ENCODE measurements at places on chromosomes 12 and 14.

DNA sequence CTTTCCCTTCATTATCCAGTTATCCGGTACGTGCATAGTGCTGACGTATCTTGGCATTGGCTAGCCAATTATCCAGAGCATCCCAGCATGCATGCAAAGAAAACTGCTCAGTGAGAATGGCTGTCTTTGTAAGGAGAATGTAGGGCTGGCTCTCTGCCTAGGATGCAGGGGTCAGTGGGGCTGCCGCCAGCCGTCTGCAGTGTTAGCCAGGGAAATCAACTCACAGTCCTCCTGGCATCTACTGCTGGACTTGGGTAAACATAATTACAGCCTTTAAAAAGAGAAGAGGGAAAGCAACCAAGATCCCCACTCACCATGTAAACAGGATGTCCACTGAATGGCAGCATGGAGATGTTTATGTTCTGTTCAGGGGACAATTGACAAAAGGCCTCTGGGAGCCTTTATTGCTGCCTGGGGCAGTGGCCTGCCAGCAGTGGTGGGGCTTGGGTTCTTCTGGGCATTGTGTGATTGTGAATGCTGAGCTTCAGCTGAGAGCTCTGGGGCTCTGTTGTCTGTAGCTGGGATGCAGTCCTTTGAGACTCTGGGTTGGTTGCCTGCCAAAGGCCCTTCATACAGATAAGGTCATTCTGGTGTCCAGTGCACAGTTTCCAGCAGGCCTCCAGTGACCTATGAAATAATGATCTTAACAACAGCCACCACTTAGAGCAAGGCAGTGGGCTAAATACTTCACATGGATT is 121.8 kb downstream of the TBC1D30 start:
- DNase-seq: no peak

DNA sequence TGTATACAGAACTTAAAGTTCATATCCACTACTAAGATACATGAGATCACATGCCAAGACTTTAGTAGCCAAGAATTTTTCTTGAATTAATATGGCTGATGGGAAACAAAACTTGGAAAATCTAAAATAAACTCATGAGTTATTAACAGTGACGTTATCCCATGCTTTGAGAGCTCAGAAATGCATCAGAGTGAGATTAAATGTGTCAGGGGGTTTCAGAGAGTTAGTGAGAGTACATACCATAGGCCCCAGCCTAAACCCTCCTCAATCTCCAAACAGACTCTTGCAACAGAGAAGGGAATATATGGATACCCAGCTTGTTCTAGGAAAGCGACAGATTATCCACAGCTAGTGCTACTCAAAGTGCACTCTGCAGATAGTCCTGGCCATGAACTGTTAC is 19.3 kb downstream of the SLC35F4 start:
- DNase-seq: no peak

GRCh38 chr12:16828891-16829290 is 222.9 kb upstream of the LMO3 start:
- no peak for DNase-seq

DNA sequence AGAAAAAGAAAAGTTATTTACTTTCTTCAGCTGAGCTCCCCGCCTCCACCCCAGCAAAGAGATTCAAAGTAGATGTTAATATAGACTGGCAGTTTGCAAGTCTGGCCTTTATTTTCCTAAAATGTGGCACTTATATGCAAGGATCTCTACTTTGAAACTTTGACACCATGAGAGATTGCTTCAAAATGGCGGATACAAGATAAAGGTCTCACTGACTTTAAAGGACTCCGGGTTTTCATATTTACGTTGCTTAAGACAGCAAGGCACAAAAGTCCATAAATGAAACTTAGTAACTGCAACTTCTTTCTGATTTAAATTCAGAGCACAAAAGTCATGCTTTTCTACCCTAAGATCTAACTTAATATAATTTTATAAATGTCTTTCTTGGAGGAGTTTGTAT is 3.5 kb downstream of the OTX2 start:
- DNase-seq: no peak

GRCh38 chr12:80100591-80100990 is 1.3 kb downstream of the OTOGL start:
- no peak for DNase-seq

- no peak for DNase-seq
These were observed 130.7 kb downstream of the OTOGL start for GRCh38 chr12:80230068-80230467.

DNA sequence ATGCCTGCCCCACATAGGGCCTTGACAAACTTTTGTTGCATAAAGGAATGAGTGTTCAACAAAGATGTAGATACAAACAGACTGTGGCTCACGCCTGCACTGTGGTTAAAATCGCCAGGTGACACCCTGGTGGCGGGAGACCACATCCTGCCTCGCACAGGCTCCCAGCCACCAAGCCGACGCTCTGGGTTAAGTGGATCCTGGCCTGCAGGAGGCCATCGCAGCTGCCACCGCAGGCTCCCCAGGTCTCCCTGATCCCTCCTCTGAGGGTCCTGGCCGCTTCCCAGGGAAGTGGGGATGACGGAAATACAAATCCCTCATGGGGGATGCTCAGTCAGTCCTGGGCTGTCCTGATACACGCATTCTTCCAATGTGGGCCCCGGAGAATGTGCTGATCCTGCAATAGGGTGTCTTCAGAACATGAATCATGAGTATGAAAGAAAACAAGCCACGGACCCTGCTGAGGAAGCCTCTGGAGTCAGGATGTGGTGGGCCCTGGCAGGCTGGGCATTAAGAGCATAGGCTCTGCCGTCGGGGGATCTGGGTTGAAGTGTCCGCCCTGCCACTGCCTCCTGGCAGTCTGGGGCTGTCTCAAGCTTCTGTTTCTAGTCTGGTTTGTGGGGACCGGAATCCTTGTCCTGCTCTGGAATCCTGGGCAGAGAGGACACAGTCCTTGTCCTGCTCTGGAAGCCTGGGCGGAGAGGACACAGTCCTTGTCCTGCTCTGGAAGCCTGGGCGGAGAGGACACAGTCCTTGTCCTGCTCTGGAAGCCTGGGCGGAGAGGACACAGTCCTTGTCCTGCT is 53.5 kb upstream of the BEGAIN start:
- DNase-seq: peak; percentile 75

DNA sequence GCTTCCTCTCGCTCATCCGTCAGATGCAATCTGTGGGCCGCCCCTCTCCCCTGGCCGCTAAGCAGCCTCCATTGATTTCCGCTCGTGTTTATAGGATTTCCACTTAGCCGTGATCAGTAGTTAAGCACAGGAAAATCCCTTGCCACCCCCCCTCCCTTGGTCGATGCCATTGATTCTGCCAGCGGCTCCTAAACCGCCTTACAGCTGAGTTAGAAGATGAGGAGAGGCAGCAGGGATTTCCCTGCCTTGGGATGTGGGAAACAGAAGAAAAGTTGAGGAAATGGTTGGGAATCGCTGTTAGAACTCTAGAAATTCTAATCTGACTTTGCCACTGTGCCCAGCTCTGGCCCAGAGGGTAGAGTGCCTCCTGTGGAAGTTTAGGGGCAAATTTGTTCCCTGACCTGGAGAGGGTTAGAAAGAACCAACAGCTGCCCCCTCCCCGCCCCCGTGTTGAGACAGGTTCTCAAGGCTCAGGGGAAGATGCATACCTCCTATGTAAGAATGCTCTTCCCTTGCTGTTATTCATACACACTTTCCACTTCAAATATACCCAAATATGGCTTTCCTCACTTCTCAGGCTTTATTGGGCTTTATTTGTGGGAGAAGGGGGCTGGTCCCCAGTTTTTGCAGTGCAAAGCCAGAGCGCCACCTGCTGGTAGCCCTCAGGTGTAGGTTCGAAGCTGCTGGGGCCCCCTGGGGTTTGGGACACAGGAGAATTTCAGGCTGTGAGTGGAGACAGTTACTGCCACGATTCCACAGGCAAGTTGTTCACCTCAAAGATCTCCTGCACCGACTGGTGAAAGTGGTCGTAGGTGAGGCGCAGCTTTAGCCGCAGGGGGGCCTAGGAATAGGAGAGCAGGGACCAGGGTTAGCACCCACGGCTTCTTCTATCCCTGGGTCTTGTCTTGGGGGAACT is 3.2 kb downstream of the THTPA start:
- peak; percentile 69 for DNase-seq

DNA sequence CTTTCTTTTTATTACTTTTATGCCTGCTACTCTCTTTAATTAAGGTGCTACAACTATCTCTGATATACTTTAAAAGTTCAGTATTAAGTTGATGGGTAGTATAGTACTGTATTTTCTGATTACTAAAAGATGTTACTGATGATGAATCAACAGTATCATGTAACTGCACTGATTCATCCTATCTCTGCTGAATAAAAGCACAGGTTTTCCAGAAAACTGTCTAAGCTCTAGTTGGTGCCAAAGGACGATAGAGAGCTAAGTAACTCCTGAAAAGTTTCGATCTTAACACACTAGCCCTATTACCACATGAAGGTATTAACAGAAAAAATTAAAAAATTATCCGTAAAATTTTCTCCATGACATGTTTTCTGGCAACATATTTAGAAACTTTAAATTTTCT is 2.1 kb downstream of the SCAF11 start:
- no peak for DNase-seq

GRCh38 chr12:72839696-72840095 is 567.5 kb downstream of the TRHDE start:
- no peak for DNase-seq

DNA sequence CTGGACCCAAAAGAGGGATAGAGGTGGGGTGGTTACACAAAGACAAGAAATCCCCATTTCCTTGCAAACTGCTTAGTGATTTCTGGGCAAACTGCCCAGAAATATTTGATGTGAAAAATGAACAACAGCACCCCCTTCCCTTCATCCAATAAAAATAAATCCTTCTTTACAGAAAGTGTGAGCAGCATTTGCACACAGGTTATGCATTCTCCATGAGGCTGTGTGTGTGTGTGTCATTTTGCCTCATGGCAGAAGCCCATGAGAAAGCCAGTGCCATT is 17.2 kb upstream of the NRXN3 start:
- no peak for DNase-seq

DNA sequence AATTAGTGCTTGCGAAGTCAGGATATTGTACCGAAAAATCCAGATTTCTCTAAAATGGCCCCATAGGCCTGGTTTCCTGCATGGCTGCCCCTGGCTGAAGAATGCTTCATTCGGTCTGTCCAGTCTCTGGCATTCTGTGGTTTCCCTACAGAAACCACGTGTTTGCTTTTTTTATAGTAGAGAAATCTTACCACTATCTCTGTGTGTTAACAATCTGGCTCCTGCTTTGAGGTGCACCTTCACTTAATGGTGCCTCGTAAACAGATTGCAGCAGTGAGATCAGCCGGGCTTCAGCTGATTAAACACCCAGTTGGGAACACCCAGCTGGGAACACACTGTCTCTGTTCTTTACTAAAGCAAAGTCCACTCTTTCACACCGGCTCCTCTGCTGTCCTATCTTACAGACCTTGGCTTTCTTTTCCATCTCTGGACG is 6.7 kb upstream of the DNAAF2 start:
- no peak for DNase-seq

GRCh38 chr14:59333235-59333634 is 131.9 kb downstream of the GPR135 start:
- no peak for DNase-seq

- DNase-seq: peak; percentile 6
These were observed 104.2 kb upstream of the ABCD2 start for GRCh38 chr12:39723831-39724230.

GRCh38 chr14:96754845-96755184 is 42.4 kb upstream of the VRK1 start:
- no peak for DNase-seq

- DNase-seq: no peak
These were observed 4.3 kb upstream of the PLEKHG6 start for GRCh38 chr12:6306151-6306550.

- DNase-seq: no peak
These were observed 15.3 kb upstream of the PTGER2 start for GRCh38 chr14:52298795-52299194.

- DNase-seq: no peak
These were observed 2.5 kb downstream of the PTGDR start for GRCh38 chr14:52269982-52270381.

DNA sequence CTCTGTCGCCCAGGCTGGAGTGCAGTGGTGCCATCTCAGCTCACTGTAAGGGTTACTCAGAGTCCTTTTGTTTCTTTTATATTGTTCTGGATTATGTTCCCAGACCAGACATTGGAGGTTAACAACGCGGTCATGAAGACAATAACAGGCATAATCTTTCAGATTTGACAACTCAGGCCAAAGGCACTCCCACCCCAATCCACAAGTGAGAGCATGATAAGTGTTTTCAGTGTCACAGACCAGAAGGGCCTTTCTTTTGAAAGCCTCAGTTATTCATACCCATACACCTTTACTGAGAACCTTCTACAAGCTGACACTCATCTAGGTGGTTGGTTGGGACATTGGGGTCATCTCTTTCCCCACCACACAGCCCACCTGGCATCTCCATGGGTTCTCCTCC is 2.9 kb upstream of the TMEM63C start:
- DNase-seq: no peak

GRCh38 chr14:84686550-84686949 is 843.4 kb upstream of the FLRT2 start:
- no peak for DNase-seq

- no peak for DNase-seq
These were observed 44.5 kb upstream of the VPS33A start for GRCh38 chr12:122310626-122311333.

DNA sequence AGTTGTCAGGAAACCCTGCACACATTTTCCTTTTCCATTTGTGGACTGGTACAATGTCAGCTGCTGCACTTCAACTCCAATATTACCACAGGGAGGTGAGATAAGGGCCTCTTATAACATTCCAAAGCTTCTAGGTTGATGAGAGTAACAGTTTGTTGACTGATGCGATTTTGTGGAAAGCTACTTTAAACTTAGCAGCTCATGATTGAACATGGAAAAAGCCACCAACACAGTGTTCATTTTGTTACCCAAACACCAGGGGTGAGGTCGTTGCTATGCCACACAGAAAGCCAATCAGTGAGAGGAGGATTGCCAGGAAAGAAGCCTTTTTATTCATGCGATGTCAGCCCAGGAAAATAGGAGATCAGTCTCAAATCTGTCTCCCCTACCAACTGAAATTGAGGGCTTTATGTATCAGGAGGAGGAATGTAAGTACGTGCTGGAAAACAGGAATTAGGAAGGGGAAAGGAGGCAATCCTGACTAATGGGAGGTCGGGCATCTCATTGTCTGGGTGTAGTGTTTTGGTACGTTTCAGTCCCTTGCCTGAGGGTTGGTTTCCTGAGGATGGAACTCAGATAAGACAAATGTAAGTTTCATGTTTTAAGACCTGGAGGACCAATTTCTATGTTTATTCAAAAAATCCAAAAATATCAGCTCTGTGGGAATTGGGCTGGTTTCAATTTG is 92.7 kb upstream of the PLEKHA5 start:
- no peak for DNase-seq

GRCh38 chr14:74425525-74426201 is 347 bp downstream of the SYNDIG1L start:
- DNase-seq: peak; percentile 46

- DNase-seq: no peak
These were observed 341.3 kb downstream of the SLC16A7 start for GRCh38 chr12:59937148-59937547.
